CD8-positive, alpha-beta T cell (primary cell): ENCODE measurements at places on chromosomes 16 and 17.

GRCh38 chr16:22270525-22270924 lies 26.7 kb upstream of the POLR3E start:
- no peak for DNase-seq

- DNase-seq = no peak
These were observed 110.4 kb downstream of the SPAG9 start for GRCh38 chr17:51010173-51010675.

- no peak for DNase-seq
These were observed 78.6 kb upstream of the CREBBP start for GRCh38 chr16:3959148-3959547.

DNA sequence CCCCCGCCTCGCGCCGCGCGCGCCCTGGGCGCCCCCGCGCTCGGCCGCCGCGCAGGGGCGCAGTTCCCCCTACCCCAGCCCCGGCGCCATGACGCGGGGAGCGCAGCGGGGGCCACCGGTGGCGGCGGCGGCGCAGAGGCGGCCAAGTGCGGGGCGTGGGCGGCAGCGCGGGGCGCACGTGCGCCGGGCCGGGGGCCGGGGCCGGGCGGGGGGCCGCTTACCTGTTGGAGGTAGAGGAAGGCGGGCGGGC lies 108.3 kb downstream of the ENGASE start:
- no peak for DNase-seq

- no peak for DNase-seq
These were observed 47.4 kb downstream of the PLXDC1 start for GRCh38 chr17:39104046-39104445.

- DNase-seq = peak; percentile 45
These were observed 21.4 kb downstream of the ALOX15B start for GRCh38 chr17:8060274-8060673.

GRCh38 chr17:36641877-36642845 lies 40.8 kb downstream of the MRM1 start:
- DNase-seq = no peak

GRCh38 chr17:36862116-36862920 lies 75.0 kb upstream of the LHX1 start:
- no peak for DNase-seq
